Activated CD4-positive, alpha-beta T cell treated with anti-CD3 and anti-CD28 coated beads, Interleukin-2, Interleukin-6, amounts not matched to agents 100 ng/mL and 50 ng/mL, durations not matched to agents 16 hours and 8 hours (primary cell): ENCODE measurements at places on chromosomes 1 and 21.
A peak's percentile ranks its signal among the peaks of the same experiment; 100 is the strongest.

- DNase-seq: no peak
Measured at GRCh38 chr1:203840208-203840808, 21.1 kb upstream of the SNRPE start.

DNA sequence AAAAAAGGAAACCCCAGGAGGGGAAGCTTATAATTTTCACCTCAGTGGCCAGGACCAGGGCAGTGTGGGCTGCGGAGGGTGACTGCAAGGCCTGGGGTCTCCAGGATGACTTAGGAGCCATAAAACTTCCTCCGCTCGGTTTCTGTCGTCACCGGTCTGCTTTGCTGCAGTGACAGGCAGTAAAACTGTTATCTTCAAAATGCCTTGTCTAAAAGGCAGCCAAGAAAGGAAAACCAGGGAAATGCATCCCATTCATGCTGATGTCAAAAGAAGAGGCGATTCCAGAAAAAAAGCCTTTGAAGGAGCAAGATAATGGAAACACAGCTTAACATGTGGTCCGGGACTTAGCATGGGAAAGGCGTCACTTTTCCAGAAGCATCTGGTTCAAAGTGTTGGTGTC, 42.0 kb downstream of the COL6A1 start:
- DNase-seq: no peak

- DNase-seq: no peak
Measured at GRCh38 chr1:85494904-85495266, 29.9 kb upstream of the DDAH1 start.

- peak; percentile 75 for DNase-seq
Measured at GRCh38 chr21:42189860-42190485, 29.0 kb upstream of the ABCG1 start.
